ENCODE measurements at places on chromosomes 2 and 18. TPM values are rescaled to one million over a fixed set of nuclear protein-coding genes. Genes with fewer than 3 reads are reported as not detected.

DNA sequence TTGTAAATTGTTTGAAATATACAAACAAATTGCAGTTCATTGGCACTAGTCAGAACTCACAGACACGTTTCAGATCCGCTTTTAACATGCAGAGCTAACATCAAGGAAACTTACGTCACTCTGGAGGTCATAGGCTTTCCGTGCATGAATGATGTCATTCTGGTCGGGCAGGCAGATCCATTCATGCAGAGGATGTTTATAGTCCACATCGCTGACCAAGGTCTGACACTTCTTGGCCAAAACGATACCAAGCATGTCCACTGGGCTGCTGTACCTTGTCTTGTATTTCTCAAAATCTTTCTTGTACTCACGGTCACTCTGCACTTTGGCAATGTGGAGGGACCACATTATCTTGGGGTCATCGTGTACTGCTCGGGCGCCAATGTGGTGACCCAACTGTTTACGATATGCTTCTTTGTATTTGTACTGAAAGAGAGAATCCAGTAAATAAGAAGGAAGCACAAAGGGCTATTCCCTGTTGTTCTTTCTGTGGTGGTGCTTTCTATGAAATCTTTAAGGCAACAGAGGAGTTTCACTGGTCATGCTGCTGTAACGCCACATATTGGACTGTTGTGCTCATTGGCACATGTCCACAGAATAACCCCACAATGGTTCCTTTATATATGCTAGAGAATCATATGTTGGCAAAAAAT is 114.8 kb downstream of the NEB start:
- DNase-seq: no peak
- no peaks in the 10 kb centered on the region for H3K36me3 ChIP-seq
- H3K4me3 ChIP-seq: no peak overlapping the region
- no peaks in the 10 kb centered on the region for H3K27me3 ChIP-seq
- peaks cover 9% of the 10 kb centered on the region for H3K4me1 ChIP-seq

DNA sequence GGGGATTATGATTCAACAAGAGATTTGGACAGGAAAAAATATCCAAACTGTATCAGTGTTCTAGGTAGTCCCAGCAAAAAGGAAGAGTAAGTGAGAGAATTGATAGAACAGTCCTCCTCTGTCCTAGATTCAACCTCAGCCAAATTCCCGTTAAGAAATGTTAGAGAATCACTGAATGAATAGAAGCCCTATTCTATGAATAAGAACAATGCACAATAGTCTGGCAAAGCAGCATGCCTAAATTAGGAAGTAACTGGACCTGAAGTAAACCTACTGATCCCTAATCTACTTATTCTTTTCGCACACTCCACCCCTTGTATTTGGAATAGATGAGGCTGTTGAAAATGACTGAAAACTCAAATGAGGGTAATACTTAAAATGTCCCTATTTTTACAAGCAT is 1665.5 kb downstream of the LRP1B start:
- H3K4me1 ChIP-seq: no peaks in the 10 kb centered on the region
- H3K36me3 ChIP-seq: no peaks in the 10 kb centered on the region
- H3K4me3 ChIP-seq: no peak overlapping the region
- DNase-seq: no peak
- no peak overlapping the region for H3K27ac ChIP-seq

DNA sequence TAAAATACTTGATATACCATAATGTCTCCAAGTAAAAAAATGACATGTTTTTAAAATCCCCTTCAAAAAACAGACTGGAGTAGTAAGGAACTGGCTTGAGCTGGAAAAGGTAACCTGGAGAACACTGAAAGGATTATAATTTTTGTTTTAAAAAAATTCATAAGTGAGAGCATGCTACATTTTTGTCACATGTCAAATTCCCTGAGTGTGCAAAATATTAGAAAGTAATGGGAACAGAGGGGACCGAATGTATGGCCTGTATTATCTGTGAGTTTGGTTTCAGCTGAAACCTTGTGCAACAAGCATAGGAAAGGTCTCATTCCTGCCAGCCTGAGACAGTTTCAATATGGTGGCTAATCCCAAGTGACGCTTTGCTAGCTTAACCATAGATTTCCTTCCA is 202.5 kb downstream of the SLC39A10 start:
- H3K4me3 ChIP-seq: no peak overlapping the region
- no peaks in the 10 kb centered on the region for H3K36me3 ChIP-seq
- no peaks in the 10 kb centered on the region for H3K27me3 ChIP-seq
- H3K27ac ChIP-seq: no peak overlapping the region
- no peaks in the 10 kb centered on the region for H3K4me1 ChIP-seq
- DNase-seq: no peak

- DNase-seq: no peak
- H3K4me1 ChIP-seq: no peaks in the 10 kb centered on the region
- no peak overlapping the region for H3K27ac ChIP-seq
- H3K36me3 ChIP-seq: no peaks in the 10 kb centered on the region
- no peaks in the 10 kb centered on the region for H3K27me3 ChIP-seq
Measured at GRCh38 chr18:24538414-24539264, 78.2 kb downstream of the HRH4 start.

GRCh38 chr2:236164925-236165841 is 3.0 kb downstream of the GBX2 start:
- no peak overlapping the region for H3K4me3 ChIP-seq
- DNase-seq: no peak
- H3K4me1 ChIP-seq: no peaks in the 10 kb centered on the region
- no peak overlapping the region for H3K27ac ChIP-seq
- peaks cover 7% of the 10 kb centered on the region for H3K27me3 ChIP-seq
- no peaks in the 10 kb centered on the region for H3K36me3 ChIP-seq

The TSN gene
- 88.0 TPM for total RNA-seq

The ESPNL gene
- total RNA-seq: not detected

The DCC gene
- not detected for total RNA-seq

The MYO5B gene
- 0.11 TPM for total RNA-seq

Data from CD8-positive, alpha-beta memory T cell (primary cell).